Stimulated activated CD8-positive, alpha-beta memory T cell treated with anti-CD3 and anti-CD28 coated beads, Interleukin-15, amount 100 ng/mL, for 24 hours (primary cell): ENCODE measurements at places on chromosomes 2 and 18.

DNA sequence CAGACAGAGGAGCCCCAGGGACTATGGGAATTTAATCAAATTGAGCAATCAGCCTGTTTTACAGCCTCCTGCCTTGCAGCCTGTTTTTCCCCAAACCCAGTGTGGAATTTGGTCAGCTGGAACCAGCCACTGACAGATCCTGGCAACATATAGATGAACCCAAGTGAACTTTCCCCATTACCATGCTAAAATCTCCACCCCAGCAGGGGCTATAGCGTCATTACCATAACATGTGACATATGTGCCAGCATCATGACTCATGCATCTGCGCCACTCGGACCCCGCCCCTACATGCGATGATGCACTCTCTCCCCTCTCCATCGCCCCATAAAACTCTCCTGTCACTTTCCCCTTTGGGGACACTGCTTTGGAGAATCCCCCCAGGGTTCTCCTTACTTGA, 17.3 kb upstream of the FEZ2 start:
- DNase-seq = no peak

DNA sequence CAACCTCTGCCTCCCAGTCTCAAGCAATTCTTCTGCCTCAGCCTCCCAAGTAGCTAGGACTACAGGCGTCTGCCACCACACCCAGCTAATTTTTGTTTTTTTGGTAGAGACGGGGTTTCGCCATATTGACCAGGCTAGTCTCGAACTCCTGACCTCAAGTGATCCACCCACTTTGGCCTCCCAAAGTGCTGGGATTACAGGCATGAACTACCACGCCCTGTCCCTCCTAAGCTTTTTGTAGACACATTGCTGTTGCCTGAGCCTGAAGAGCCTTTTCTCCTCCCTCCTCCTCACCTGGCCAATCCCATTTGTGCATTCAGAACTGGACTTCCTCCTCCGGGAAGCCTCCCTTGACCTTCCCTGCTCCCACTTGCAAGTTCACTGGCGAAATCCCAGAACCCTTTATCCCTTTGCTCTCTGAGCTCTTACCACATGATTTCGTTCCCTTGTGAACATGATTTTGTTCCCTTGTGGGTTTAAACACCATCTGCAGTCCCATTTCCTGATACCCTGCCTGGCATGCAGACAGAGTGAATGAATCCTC, 2.6 kb downstream of the C2orf72 start:
- DNase-seq = no peak

DNA sequence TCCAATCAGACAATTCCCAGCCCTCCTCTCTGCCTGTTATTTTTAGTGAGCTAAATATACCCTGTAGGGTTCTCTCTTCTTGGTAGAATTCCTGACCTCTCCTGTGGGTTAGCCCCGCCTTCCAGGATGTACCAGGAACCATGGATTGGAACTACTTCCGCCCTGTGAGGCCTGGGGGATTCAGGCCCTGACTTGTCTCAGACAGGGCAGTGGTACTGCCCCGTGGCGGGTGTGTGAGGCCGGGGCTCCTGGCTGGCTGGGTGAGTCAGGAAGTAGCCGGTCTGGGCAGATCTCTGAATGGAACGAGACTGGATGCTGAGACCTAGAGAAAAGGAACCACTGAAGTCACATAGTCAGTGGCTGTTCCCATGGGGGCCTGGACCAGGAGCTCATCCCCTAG, 50.5 kb downstream of the DYSF start:
- DNase-seq = no peak

DNA sequence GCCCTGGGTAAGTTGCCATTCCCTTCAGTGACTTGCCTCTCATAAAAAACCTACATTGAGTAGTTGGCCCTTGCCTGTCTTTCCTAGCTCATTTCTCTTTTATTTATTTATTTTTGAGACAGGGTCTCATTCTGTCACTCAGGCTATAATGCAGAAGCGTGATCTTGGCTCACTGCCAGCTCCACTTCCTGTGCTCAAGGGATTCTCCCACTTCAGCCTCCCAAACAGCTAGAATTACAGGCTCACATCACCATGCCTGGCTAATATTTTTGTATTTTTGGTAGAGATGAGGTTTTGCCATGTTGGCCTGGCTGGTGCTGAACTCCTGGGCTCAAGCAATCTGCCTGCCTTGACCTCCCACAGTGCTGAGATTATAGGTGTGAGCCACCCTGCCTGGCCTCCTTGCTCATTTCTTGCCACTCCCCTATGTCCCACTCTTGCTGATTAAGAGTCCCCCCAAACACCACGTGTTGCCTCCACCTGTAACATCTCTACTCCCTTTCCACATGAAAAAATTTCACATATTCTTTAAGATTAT, 12.6 kb downstream of the EVA1A start:
- DNase-seq = no peak

DNA sequence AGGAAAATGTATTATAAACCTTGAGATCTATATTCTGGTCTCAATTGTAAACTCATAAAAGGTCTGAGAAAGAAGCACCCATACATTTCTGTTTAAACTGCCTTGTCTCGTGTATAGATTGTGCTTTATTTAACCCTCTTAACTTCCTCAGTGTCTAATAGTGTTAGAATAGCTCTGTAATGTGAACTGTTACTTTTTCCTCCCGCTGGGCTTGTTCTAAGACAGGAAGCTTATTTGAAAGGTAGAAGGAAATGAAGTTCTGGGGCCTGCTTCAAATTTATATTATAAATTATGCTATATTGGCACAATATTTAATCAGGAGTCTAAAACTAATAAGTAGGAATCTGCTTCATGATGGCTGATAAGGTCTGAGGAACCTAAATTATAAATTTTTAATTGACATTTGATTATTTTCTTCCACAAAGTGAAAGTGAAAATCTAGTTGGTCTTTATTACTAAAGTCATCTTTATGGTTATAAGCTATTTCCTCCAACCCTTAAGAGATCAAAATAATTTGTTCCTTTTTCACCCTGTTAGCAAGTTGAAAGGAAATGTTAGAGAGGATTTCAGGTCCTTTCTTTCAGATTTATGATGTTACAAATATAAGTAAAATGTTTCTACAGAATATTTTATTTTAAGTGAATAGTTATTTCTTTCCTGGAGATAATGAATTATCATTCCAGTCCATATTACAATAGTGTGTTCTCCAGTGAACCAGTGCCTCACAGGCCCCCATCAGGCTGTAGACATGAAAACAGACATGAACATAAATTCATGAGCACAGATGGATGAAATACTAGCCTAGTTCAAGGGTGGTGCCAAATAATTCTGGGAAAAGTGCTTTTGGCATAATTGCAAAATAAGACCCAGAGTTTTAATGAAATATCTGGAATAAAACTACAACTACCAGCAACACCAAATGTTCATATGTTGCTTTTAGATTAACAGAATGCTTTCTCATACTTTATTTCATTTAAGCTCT, 7.9 kb downstream of the MFSD6 start:
- no peak for DNase-seq

DNA sequence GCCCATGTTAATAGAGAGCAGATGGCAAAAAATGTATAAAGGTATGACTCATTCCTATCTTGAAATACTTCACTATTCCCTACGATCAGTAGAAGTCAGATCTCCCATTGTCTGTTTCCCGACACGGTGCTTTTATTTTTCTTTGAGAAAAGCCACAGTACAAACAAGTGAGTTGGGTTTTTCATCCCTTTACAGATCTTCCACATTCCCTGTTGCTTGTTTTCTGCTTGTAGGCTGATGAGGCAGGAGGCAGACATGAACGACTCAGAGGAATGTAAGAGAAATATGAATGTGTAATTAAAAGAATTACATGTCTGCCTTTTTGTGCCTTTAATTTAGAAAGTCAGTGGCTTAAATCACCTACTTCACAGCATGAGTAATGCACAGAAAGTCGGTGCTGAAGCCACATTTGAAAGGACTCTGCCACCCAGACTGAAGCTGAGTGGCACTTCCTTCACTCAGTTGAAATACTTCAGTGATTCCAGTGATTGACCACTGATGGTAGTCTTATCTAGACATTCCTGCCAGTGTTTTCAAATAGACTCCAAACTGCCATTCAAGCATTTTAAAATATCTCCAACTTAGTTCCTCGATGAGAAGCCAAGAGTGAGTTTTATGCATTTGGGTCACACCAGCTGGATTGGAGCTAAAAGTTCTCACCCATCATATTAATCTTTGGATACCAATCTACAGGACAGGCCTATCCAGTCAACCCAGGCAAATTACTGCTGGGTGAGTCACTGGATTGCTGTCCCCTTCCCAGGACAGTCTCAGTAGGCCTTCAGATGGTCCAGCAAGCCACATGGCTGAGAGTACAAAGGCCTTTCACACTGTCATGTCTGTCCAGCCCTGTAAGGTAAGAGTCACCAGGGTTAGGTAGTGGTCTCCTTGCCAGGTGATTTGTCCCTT, 79.0 kb downstream of the COLEC12 start:
- DNase-seq = no peak

DNA sequence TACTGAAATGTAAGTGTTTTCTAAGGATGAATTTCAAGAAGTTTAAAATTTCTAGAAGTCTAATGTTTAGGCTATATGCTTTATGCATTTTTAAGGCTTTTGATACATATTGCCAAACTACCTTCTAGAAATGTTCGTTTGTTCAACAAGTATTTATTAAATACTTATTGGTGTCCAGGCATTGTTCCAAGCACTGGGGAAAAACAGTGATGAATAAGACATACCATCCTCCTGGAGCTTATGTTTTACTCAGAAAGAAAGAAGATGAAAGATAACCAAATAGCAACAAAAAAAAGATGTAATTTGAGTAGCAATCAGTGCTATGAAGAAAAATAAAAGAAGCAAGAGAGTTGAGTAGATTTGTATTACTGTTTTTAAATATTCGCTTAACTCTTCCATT, 692.9 kb downstream of the SLC4A3 start:
- DNase-seq = no peak

DNA sequence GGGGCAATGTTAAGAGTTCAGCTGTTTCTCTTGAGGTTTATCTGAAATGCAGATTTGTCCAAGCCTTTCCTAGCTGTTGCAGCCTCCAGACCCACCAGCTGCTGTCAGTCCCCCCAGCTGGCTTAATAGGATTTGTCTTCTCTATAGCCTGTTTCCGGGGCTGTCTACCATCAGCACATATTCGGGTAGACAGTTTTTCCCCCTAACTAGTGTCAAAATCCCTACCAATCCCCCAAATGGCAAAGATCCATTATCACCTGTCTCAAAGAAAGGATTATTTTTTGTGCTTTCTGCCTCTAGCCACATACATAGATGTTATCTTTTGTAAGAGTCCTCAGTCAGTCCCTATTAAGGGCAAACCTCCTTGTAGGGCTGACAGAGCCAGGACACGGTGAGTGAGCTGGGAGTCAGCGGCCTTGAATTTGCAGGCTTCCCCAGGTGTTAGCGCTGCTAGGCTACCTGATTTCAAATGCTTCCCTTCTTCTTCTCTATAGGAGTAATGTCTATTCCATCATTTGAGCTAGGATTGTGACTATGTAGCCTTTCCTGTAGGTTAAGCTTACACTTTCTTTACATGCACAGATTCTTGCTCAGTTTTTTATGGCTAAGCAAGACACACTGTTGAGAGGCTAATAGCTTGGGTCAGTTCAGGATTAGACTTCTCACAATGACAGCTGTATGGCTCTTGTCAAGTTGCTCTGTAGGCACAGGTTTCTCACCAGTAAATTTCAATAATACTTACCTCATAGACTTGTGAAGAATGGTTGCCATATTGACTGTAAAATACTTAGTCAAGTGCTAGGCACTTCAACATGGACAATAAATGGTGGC, 171.1 kb upstream of the UNC80 start:
- no peak for DNase-seq

DNA sequence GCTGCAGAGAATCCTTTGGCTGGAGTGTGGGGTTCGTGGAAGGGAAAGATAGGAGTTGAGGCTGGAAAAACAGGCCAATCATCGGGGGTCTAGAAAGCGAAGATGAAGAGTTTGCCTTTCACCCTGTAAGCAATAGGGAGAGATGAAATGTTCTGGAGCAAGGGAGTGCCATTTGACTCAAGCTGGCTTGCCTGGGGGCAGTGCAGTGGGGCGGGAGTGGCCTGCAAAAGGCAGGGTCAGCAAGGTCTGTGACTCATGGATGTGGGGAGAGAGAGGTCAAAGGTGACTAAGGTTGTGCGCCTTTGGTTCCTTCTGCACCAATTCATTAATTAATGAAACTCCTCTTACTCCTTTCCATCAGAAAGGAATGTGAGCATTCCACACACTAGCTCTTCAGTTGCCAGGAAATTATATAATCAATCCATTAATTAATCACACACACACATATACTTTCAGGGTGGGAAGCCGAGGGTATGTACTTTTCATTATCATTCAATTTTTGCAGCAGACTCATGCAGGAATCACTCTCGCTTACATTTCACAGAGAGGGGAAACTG, 227.6 kb downstream of the MYCN start:
- DNase-seq = no peak

DNA sequence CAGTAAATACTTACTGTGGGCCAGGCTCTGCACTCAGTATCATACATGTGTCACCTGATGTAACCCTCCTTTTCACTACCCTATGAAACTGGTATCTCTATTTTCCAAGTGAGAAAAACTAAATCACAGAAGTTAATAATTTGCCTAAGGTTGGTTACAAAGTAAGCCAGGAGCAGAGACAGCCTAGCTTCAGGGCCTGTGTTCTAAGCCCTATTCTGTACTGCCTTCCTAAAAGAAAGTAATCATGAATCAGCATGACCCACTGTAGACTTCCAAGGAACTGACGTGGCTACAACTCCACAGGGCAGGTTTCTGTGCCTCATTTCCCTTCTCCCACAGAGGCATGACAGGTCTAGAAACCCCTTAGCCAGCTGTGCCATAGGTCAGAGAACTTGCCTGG, 14.3 kb downstream of the ZNF142 start:
- DNase-seq = no peak

DNA sequence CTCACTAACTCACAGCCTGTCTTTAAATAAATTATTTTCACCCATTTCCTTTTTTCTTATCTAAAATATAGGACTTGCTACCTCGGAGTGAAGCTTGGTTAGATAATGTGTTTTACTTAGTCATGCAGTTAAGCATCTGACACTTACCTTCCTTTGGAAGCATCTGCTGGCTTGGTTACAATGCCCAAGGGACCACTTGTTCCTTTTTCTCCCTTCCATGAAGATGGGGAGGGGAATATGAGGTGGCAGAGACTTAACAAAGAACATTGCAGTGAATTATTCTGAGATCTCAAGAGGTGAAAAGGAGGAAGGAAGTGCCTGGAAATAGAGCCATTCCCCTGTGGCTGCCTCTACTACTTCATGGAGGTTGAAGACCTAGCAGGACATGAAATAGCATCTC, 145.4 kb upstream of the FOSL2 start:
- DNase-seq = no peak
